Neuronal stem cell (in vitro differentiated cells): ENCODE measurements at places on chromosomes 7 and 10.

DNA sequence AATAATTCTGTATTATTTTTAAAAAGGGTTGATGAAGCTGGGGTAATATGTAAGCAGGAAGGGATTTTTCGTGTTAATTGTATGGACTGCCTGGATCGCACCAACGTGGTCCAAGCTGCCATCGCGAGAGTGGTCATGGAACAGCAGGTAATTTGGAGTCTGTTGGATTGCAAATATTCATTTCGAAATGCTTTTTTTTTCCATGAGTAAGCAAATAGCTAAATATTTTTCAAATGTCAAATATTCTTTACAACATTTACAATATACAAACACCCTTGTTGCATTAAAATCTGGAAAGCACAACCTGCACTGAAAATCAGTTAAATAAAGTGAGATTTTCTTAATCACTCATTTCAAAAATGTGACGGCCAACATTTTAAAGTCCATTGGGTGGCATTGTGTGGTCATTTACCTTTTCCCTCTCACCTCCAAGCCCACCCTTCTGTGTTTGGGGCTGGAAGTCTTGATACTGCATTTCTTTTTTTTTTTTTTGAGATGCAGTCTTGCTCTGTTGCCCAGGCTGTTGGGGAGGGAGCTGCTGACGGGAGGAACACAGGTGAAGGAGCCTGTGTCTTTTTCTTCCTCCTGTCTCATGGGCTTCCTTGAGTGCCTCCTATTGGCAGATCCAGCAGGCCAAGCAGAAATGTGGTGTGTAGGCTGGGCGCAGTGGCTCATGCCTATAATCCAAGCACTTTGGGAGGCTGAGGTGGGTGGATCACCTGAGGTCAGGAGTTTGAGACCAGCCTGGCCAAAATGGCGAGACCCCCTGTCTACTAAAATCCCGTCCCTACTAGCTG lies 66.1 kb downstream of the MCMBP start:
- no peak for DNase-seq

DNA sequence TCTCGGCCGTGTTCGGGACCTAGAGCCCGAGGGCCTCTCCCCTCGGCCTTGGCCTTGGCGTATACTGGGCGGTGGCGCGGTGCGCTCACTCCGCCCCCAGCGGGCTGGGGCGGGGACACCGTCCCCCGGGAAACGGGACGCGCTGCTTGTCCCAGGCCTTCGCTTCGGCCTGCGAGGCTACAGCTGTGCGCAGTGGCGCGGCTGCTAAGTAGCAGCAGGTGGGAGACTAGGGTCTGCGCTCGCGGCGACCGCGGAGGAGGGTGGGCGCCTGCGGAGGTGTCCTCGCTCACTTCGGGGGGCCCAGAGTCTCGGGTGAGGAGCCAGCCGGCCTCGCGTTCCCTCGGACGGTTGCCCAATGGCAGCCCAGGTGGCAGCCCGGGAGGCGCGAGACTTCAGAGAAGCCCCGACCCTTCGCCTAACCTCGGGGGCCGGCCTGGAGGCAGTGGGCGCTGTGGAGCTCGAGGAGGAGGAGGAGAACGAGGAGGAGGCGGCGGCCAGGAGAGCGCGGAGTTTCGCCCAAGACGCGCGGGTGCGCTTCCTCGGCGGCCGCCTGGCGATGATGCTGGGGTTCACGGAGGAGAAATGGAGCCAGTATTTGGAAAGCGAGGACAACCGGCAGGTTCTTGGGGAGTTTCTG lies at the start of gene DNAH11:
DNAH11 (plus strand) TSS at position 149 of the 637 bp plus-strand sequence; CDS start at position 356, 207 bp downstream.
- peak; percentile 57 for DNase-seq

DNA sequence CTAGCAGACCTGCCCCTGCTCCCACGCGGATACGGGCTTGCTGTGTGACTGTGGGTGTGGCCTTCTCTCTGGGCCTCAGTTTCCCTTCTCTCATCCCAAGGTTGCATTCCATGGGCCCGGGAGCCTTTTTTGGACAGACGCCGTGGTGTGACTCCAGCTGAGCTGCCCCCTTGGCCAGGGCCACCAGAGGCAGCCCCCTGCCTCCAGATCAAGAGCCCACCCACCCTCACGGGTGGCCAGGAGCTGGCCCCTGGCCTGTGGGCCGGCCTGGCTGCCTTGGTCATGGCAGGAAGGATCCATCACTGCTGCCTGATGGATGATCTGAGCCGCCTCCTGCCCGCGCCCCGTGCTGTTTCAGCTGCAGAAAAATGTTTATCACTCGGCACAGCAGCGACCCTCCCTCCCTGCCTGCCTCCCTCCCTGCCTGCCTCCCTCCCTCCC lies 27.8 kb upstream of the ELFN1 start:
- DNase-seq, result no peak

DNA sequence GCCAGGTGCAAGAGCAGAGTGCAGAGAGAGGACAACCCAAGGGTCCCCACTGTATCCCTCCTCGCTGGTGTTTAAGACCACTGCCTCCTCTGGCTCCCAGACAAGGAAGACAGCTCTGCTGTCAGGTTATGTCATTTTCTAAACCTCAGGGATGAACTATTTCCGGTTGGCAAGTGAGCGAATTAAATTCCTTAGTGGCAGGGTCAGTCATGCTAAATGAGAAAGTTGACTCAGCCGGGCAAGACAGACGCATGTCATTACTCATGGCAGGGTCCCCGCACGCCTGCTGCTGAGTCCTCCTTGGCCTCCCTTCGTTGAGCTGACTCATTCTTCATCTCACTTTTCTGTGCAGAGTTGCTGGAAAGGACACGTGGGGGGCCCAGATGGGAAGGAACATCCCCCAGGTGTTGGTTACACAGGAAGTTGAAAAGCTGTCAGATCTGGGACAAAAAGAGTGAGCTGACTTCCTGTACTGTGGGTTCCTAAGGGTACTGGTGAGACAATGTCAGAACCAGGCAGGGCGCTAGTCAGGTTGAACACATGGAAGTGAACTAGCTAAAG lies 47.1 kb upstream of the UCN3 start:
- no peak for DNase-seq

DNA sequence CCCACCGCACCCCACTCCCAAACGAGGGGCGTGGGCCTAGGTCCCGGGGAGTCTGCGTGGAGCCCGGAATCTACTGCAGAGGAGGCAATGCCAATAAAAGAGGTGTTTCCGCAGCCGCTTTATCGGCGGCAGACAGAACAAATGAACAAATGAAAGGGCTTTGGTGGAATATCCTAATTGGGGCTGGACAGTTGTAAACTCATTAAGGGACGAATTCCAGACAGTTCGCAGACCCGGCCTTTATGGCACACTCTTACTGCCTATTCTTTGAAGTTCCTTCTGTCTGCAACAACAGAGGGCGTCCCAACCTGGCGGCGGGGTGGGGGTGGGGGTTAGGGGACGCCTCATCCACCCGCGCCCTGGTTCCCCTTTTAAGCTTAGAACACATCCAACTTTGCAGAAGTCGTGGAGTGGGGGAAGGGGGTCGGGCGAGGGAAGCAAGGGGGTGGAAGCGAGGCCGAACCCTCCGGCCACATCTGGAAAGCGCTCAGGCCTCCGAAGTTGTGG lies 4.1 kb downstream of the HOXA9 start:
- no peak for DNase-seq

DNA sequence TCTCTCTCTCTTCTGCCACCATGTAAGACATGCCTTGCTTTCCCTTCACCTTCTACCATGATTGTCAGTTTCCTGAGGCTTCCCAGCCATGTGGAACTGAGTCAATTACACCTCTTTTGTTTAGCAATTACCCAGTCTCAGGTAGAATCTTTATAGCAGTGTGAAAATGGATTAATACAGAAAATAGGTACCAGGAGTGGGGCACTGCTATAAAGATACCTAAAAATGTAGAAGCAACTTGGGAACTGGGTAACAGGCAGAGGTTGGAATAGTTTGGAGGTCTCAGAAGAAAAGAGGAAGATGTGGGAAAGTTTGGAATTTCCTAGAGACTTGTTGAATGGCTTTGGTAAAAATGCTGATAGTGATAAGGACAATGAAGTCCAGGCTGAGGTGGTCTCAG lies 15.6 kb downstream of the GALNTL5 start:
- no peak for DNase-seq

- no peak for DNase-seq
These were observed 243.2 kb upstream of the SLC26A5 start for GRCh38 chr7:103689255-103689654.

DNA sequence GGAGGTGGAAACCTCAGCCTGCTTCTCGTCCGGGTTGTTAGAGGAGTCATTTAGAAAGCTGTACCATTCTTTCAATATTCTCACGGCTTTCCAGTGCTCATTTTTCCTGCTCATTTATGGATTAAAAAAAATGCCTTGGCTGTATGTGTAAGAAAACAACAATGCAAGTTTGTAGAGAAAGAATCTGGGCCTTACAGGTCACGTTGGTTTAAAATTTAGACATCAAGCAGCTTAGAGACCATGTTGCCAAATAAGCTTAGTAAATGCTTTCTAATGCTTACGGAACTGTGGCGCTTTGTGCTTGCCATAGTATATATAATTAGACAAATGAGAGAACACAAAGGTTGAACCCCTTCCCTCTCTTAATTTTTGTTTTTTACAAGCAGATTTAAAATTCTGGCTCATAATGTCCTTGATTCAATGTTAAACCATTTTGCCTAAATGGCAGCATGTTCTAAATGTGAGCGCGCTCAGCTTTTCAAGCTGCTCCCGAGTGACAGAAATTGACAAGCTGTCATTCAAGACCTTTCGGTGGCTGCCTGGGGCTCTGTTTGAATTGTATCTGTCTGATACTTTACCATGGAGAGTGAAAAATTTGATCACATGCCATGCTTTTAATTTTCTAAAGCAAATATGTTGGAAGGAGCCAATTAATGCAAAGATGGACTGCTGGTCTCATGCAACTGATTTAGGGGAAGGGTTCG lies 1.1 kb downstream of the ARMS2 start:
- DNase-seq, result no peak

GRCh38 chr7:52410032-52410431 lies 625.4 kb upstream of the POM121L12 start:
- DNase-seq, result no peak

- no peak for DNase-seq
These were observed at the start of gene SAMD9 for GRCh38 chr7:93117852-93118530. Gene SAMD9 (minus strand): TSS chr7:93117979. CDS start chr7:93106097, 11,882 bp downstream.

- no peak for DNase-seq
These were observed 61.5 kb downstream of the GNA12 start for GRCh38 chr7:2782565-2782964.

DNA sequence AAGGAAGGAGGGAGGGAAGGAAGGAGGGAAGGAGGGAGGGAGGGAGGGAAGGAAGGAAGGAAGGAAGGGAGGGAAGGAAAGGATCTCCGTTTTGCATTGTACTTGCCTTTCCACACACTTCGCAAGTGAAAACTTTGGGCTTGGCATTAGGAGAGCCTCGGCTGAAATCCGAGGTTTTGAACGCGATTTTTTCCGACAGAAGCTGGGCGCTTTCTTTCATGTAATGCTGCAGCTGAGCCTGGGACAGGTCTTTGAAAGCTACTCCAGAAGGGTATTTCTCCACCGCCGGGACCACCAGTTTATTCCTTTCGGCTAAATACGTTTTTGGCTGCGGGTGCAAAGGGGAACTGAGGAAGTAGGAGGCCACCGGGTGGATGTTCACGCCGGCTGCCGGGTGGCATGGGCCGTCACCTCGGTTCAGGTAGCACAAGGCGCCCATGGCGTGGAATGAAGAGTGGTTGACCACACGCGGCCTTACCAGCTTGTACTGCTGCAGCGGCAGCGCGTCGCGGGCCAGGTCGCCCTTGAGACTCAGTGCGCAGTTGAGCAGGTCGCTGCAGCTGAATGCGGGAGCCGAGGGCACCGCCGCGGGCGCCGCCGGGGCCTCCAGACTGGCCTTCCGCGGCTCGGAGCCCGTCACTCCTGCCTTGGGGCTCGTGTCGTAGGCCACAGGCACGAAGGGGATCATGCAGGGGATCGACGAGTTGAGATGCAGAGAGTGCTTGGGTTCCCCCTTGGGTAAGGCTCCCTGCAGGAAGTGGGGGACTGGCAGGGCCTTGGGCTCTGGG lies 825 bp downstream of the FEZF1 start:
- DNase-seq, result no peak

DNA sequence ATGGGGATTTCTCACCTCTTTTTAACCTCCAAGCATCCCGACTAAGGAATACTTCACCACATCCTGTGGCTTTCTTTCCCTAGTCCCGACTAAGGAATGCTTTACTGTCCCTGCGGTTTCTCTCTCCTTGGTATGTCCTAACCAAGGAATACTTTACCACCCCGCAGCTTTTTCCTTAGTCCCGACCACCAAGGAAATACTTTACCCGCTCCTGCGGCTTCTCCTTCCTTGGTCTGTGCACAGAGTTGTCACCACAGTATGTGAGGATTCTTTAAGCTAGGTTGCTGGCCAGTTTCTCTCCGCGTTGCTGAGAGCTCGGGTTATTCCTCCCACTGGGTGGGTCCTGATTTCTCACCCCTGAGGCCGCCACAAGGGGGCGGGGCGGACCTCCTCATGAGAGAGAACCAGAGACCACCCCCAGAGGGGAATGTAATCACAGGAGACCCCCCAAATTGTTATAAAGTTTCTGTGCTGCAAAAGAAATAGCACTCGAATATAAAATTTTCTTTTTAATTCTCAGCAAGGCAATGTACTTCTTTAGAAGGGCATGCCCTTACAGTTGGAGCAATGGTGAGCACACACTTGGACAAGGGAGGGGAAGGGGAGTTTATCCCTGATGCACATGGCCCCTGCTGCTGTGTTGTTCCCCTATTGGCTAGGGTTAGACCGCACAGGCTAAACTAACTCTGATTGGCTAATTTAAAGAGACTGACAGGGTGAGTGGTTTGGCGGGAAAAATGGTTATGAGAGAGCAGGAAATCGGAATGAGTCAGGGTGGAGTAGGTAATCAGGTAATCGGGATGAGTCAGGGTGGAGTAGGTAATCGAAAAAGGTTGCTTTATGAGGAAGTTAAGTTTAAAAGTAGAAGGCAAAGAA lies 12.8 kb downstream of the SUGCT start:
- DNase-seq, result no peak

- no peak for DNase-seq
These were observed 364.7 kb upstream of the POM121L12 start for GRCh38 chr7:52670608-52671225.

- no peak for DNase-seq
These were observed 34.0 kb downstream of the ITGB8 start for GRCh38 chr7:20364571-20365196.

GRCh38 chr7:29877196-29877595 lies 70.9 kb downstream of the WIPF3 start:
- DNase-seq, result no peak

GRCh38 chr10:17958049-17958448 lies 6.3 kb downstream of the SLC39A12 start:
- DNase-seq, result no peak

- DNase-seq, result no peak
These were observed 13.0 kb upstream of the SCART1 start for GRCh38 chr10:133440633-133441285.
